ENCODE measurements at places on chromosomes 2 and 18. TPM values are rescaled to one million over a fixed set of nuclear protein-coding genes. Genes with fewer than 3 reads are reported as not detected.

Gene GPC1
- 261 TPM for total RNA-seq

Gene HOXD3
- 1.3 TPM for total RNA-seq

- no peak for DNase-seq
- H3K27me3 ChIP-seq: no peaks in the 10 kb centered on the region
- H3K27ac ChIP-seq: no peak overlapping the region
- no peaks in the 10 kb centered on the region for H3K36me3 ChIP-seq
- no peak overlapping the region for H3K4me3 ChIP-seq
- H3K4me1 ChIP-seq: no peaks in the 10 kb centered on the region
Measured at GRCh38 chr2:72112401-72112800, 35.3 kb downstream of the CYP26B1 start.

- H3K4me1 ChIP-seq: no peaks in the 10 kb centered on the region
- no peak overlapping the region for H3K4me3 ChIP-seq
- no peak for DNase-seq
Measured at GRCh38 chr18:31104444-31104843, 2.2 kb upstream of the DSC2 start.

GRCh38 chr2:158359846-158360245 lies 96.7 kb downstream of the CCDC148 start:
- H3K4me3 ChIP-seq: no peak overlapping the region
- H3K4me1 ChIP-seq: no peaks in the 10 kb centered on the region
- DNase-seq: no peak
- H3K27ac ChIP-seq: no peak overlapping the region
- no peaks in the 10 kb centered on the region for H3K36me3 ChIP-seq
- no peaks in the 10 kb centered on the region for H3K27me3 ChIP-seq

DNA sequence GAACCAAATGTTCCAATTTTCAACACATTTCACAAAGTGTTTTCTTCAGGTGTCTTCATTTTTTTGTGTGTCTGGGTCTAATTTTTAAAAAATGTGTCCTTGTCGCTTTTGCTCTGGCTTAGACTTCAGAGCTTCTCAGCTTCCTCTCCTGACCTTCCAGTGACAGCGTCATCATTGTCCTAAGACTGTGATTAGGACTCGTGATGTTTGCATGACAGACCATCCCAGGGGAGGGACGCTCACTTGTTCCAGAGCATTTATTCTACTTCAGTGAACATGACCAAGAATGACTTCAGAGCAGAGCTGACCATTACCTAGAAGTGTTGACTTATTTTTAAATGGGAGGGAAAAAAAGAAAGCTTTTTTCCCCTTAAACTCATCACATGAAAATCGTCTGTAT lies 591.9 kb downstream of the IRS1 start:
- H3K36me3 ChIP-seq: no peaks in the 10 kb centered on the region
- DNase-seq: no peak
- no peak overlapping the region for H3K27ac ChIP-seq

GRCh38 chr2:160144280-160144990 lies 55.6 kb downstream of the ITGB6 start:
- H3K4me3 ChIP-seq: no peak overlapping the region
- H3K4me1 ChIP-seq: peaks cover 10% of the 10 kb centered on the region
- no peaks in the 10 kb centered on the region for H3K36me3 ChIP-seq
- no peak for DNase-seq
- no peaks in the 10 kb centered on the region for H3K27me3 ChIP-seq

Data from heart left ventricle (tissue), 16 donors.